Cerebellum (tissue), 4 donors: ENCODE measurements at places on chromosomes 4 and X. TPM values are rescaled to one million over a fixed set of nuclear protein-coding genes. Genes with fewer than 3 reads are reported as not detected.
A peak's percentile ranks its signal among the peaks of the same experiment; 100 is the strongest.

ALB gene
- total RNA-seq, result 7.3 TPM

SHROOM4 gene
- total RNA-seq, result 3.7 TPM

DNA sequence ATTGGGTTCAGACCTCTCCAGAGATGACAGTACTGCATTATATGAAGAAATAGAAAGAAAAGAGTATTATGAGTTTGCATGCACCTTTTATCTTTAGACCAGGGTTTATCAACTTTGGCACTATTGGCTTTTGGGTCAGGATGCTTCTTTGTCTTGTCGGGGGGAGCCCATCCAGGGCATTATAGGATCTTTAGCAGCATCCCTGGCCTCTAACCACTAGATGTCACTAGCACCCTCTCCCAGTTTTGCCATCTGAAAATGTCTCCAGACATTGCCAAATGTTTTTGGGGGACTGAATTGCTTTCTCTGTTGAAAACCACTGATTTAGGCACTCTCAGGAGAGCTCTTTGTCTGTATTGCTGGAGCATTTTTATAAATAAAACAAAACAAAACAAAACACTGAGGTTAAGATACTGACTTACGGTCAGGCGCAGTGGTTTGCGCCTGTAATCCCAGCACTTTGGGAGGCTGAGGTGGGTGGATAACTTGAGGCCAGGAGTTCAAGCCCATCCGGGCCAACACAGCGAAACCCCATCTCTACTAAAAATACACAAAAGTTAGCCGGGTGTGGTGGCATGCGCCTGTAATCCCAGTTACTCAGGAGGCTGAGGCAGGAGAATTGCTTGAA, 23.6 kb downstream of the CA5B start:
- DNase-seq, result peak; percentile 23

DNA sequence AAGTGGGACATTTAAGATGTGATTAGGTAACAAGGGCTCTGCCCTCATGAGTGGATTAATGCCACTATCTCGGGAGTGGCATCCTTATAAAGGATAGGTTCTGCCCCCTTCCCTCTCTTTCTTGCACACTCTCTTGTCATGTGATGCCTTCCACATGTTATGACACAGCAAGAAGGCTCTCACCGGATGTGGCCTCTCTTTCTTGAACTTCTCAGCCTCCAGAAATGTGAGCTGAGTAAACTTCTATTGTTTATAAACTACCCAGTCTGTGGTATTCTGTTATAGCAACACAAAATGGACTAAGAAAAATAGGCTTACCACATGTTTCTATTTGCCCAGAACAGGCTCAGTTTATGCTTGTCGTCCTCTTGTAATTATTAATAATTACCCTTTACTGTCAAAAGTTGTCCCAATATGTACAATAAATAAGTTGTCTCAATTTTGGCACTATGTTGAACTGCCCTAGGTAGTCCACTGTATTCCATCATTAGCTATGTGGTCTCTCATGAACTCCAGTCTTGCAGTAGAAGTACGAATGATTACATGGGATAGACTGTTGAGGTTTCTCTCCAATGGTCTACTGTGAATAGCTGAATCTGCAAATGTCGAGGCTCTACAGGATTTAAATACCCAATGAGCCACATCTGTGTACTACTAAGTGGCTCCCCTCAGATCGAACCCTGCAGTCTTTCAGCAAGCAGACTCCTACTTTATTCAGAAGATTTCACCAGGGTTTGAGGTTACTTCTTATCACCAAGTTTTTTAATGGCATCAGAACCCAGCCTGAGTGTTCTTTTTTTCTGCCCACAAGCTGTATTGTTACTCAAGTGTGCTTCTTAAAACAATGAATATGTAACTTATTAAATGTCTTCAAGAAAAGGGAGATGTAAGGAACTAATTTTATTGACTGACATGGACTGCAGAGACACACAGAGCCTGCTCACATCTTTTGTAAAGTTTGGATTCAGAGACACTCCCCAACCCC, 102.0 kb upstream of the LEF1 start:
- DNase-seq, result no peak

GRCh38 chrX:12777670-12778069, 13.5 kb upstream of the PRPS2 start:
- DNase-seq, result no peak

GRCh38 chr4:128342762-128343161, 55.1 kb upstream of the PGRMC2 start:
- no peak for DNase-seq
